CD4-positive, alpha-beta memory T cell (primary cell): ENCODE measurements at places on chromosomes 7 and 10.
A peak's percentile ranks its signal among the peaks of the same experiment; 100 is the strongest.

DNA sequence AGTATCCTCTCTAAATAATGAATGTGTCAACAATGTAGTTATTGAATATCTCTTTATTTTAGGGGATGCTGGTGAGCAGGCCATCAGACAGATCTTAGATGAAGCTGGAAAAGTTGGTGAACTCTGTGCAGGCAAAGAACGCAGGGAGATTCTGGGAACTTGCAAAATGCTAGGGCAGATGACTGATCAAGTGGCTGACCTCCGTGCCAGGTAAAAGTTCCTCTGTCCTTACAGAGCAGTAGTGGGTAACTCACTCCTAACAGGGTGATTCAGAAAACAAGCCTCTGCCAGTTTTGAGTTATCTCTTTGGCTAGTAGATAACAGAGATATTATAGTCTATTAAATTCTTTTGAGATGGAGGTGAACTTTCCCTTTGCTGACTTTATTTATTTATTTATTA lies 67.3 kb downstream of the AP3M1 start:
- DNase-seq: no peak

- DNase-seq: no peak
Measured at GRCh38 chr7:674454-675410, 51.8 kb upstream of the DNAAF5 start.

DNA sequence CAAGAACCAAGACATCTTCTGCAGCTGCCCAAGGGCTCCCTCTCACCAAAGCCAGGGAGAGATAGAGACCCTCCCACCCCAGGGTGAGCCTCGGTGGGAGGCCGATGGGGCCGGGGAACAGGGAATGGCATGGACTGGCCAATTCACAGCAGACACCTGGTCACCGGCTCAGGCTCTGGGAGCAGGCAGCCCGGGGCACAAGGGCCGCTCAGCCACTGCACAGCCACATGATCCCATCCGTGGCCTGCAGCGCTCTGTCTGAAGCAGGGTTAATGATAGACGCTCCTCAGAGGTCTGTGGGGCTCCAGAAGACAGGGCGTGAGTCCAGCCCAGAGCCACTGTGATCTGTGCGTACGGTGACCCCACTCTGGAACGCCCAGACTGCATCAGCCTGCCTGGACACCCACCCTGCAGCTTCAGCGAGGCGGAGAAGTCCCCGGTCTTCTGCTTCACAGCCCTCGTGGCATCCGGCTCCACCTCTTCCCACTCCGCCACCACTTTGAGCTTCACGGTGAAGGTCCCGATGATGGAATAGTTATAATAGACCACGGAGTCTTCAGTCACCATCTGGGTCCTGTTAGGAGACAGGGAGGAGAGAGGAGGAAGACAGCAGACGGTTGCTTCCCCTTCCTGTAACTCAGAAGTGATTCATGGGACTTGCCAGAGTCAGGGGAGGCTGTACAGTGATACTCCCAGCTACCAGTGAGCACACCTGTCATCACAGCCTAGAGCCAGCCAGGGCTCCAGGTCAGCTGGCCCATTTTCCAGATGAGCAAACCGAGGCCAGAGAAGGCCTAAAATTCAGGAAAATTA lies 14.0 kb downstream of the TMEM130 start:
- DNase-seq: no peak

GRCh38 chr7:72268796-72269195 lies 143.3 kb downstream of the CALN1 start:
- DNase-seq: no peak

DNA sequence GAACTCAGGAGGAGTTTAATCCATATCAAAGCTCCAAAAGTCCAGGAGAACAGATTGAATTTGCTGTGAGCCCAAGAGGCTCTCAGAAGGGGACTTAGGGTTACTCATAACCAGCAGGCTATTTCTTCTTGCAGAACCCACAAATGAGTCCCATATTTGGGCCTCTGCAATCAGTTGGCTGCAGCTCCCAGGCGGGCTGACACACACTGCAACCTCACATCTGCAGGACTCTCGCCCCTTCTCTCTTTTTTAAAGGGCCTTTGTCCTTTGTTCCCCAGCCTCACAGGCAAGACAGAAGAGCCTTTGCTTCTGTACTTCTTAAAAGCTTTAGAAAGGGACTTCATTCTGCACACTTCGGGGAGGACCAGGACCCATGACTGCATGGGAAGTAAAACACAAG lies 26.7 kb downstream of the CREB3L2 start:
- no peak for DNase-seq

DNA sequence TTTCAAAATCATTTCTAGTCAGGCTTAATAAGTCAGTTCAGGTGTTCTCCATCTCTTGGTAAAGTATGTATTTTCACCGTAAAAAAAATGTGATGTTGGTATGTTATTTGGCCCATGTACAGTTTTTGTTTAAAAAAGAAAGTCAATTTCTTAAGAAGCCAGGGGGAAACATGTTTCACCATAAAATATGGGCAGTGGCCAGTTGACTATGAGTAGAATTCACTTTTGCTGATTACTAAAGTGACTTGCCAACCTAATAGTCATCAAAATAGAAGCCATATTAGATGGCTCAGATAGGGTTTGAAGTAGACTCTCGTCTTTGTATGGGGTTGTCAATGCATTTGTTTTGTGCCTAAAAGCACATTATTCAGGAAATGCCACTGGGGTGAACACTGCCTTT lies 266.3 kb downstream of the BICC1 start:
- no peak for DNase-seq

DNA sequence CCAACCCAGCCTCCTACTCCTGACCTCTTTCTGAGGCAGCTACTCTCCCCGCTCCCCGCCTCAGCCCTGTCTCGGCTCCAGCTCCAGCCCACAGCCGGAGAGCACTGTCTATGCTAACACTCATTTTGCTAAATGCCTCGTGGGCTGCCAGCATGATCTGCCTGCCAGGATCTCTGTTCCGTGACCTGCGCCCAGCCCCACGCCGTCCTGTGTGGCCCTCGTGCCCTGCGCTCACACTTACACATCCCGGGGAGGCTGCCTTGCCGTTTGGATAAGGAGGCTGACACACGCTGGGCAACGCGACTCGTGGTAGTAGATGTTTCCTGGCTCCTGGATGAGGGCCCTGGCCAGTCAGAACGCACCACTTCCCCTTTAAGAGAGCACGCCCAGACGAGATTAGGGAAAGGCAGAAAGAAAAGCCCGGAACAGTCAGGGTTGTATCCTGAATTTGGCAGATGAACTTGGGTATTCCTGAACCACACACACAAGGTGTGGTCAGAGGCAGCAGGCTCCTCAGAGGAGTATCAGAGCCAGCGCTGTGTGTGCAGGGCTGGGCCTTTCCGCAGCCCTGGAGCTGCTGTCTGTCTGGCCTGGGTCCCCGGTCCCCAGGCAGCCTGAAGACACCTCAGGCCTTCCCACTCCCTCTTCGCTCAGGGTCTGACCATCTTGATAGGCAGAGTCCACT lies 97.7 kb upstream of the EFCAB10 start:
- DNase-seq: no peak

DNA sequence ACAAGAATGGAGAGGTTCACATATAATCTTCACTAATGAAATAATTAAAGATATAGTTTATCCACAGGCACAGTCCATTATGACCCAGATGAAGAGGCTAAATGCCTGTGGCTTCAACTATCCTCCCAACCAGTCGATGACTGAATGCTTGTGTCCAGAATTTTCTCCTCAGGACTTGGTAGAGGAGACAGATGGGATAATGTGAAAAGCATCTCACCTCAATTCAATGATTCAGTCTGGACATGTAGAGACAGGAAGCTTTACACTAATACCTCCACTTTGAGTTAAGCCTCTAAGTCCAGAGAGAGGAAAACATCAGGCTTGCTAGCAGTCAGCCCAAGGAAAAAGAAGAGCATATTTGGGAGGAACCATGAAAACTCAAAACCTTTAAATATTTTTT lies 59.1 kb upstream of the COL1A2 start:
- no peak for DNase-seq

GRCh38 chr10:83367036-83367435 lies 772.3 kb upstream of the GHITM start:
- DNase-seq: no peak

- peak; percentile 49 for DNase-seq
Measured at GRCh38 chr7:114931656-114932011, 9.7 kb downstream of the MDFIC start.

- no peak for DNase-seq
Measured at GRCh38 chr10:5461914-5462840, 37.2 kb downstream of the CALML5 start.

DNA sequence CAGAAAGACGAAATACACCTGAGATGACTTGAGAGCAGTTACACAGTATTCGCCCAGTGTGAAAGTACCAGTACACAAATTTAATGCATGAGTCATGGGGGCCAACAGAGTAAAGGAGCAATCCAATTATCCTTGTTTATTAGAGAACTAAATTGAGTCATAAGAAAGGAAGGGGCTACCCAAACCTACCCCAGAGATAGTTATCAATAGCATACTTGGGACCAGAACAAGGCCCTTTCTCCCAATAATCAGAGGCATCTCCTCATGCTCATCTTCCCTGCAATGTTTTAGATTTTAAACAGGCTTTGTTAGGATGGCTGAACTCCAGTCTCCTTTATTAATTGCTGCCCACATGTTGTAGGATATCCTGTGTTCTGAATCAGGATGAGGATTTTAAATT lies 239.7 kb upstream of the LRGUK start:
- DNase-seq: no peak

DNA sequence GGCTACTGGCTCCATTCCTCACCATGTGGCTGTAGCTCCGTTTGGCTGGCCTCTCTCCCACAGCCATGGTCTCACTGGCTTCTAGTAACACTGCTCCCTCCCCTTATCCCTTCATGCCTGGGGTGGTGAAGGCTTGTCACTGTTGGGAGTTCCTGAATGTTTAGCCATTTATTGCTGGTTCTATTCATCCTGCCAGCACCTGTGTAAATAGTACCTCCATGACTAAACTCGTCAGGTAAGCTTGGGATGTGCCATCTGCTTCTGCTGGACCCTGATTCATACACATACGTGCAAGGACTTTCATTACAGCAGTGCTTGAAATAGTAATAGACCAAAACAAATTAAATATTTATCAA lies 61.6 kb downstream of the CCDC71L start:
- no peak for DNase-seq

GRCh38 chr7:16205466-16205865 lies 215.9 kb downstream of the CRPPA start:
- no peak for DNase-seq

- no peak for DNase-seq
Measured at GRCh38 chr7:125504848-125505247, 575.2 kb upstream of the POT1 start.

- no peak for DNase-seq
Measured at GRCh38 chr10:132932461-132933307, 9.7 kb downstream of the CFAP46 start.

- no peak for DNase-seq
Measured at GRCh38 chr7:84950836-84951235, 236.0 kb downstream of the SEMA3D start.

GRCh38 chr10:114631090-114631665 lies 26.9 kb downstream of the ABLIM1 start:
- no peak for DNase-seq

DNA sequence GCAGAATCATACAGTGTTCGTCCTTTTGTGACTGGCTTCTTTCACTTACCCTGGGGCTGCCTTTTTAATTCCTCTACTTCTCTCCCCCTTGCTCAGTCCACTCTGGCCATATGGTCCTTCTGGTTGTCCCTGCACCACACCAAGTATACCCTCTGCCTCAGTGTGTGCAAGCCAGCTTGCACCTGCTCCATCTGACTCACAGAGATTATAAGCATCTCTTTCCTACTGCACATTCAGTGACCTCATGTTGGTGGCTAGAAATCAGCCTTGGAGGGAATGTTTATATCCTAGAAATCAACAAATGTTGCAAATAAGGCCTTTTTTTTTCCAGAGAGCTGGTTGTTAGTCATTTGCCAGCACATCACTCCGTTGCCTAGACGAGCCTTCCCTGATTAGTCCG lies 67.5 kb upstream of the C10orf90 start:
- no peak for DNase-seq

GRCh38 chr10:101939008-101939648 lies 95.5 kb upstream of the KCNIP2 start:
- DNase-seq: no peak

DNA sequence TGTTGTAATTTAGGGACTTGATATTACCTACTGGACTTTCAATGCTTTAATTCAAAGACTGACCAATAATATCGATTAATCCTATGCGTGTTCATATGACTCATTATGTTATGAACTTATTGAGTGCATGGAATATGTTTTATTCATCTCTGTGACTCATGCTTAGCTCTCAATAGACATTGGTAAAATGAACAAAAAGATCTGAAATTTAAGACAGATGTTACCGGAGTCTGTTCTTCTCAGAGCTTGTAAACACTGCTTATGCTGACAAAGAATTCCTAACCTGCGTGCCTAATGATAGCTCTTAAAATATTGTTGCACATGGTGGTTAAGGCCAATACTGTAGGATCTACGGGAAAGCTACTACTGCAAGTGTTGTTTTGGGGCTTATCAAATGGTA lies 131.5 kb upstream of the ACBD5 start:
- no peak for DNase-seq

- no peak for DNase-seq
Measured at GRCh38 chr7:3953133-3953532, 652.1 kb downstream of the SDK1 start.

- no peak for DNase-seq
Measured at GRCh38 chr10:24952143-24952706, at the start of gene PRTFDC1. Gene PRTFDC1 (minus strand): TSS chr10:24952606. CDS start chr10:24952575, 31 bp downstream.

- DNase-seq: no peak
Measured at GRCh38 chr7:2165239-2165609, 67.5 kb downstream of the MAD1L1 start.

GRCh38 chr7:78323118-78323517 lies 524.5 kb downstream of the PHTF2 start:
- no peak for DNase-seq

DNA sequence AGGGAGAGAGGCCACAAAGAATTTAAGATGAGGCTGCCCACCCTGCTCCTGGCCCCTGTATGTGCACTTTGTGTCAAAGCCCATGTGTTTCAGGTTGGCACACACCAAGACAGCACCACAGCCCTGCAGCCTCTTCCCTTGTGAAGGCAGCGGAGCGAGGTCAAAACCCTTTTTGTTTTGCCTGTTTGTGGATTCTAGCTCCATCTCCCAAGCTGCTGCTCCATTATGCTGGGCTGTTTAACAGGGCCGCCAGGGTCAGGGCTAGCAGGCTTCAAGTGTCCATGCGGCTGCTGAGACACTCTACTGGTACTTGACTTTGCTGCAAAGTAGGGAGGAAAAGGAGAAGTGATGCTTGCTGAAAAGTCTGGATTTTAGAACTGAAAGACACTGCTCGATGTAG lies 142.3 kb upstream of the EFCAB10 start:
- DNase-seq: no peak

DNA sequence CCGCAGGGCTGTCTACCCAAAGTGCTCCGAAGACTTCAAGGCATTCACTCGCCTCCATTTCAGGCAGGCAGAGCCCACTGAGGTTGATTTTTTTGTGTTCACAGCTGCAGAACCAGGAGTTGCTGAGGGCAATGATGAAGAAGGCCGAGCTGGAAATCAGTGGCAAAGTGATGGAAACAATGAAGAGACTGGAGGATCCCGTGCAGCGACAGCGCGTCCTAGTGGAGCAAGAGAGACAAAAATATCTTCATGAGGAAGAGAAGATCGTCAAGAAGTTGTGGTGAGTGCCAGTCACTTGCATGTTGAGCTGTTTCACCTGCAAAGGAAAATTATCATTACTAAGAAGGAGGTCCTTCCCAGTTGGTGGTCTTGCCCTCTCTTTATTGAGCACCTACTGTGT lies 210.5 kb downstream of the ARHGAP21 start:
- no peak for DNase-seq

GRCh38 chr7:156148547-156148946 lies 336.3 kb upstream of the SHH start:
- DNase-seq: no peak

GRCh38 chr7:137934941-137935883 lies 66.7 kb downstream of the CREB3L2 start:
- DNase-seq: peak; percentile 43
